Colonic mucosa (tissue), 4 donors: ENCODE measurements at places on chromosomes 12 and 14. TPM values are rescaled to one million over a fixed set of nuclear protein-coding genes. Genes with fewer than 3 reads are reported as not detected.

DNA sequence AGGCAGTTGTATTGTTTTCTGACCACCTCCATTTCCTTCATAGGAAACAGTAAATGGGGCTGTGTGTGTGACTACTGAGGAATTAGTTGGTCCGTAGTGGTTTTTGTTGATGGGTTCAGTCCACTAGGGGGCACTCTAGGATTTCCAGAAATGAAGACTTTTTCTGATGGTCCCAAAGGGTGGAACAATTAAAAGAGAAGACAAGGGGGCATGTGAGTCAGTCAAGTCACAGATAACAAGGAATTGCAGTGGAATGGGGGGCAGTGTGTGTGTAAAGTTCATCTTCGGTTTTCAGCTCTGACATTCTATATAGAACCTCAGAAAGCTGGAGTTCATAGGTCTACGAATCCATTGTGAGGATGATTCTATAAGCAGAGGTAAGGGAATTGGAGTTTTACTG is 186.6 kb upstream of the OR4E1 start:
- no peak for DNase-seq

- DNase-seq: no peak
Measured at GRCh38 chr12:95291501-95291900, 73.9 kb downstream of the VEZT start.

GRCh38 chr14:93655078-93655750 is 133.1 kb downstream of the PRIMA1 start:
- peak; percentile 29 for DNase-seq

GRCh38 chr14:75389679-75390078 is 38.1 kb upstream of the JDP2 start:
- no peak for DNase-seq

DNA sequence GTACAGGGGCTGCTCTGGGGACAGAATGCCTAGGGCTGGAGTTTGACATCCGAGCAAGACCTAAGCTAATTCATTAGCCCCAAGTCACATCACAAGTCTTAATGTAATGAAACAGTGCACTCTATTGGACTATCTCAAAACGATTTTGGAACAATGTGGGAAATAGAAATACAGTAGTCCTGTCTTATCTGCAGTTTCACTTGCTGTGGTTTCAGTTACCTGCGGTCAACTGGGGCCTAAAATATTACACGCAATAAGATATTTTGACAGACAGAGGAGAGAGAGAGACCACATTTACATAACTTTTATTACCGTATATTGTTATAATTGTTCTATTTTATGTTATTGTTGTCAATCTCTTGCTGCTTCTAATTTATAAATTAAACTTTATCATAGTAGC is 21.1 kb downstream of the MOAP1 start:
- DNase-seq: no peak

GRCh38 chr14:61368114-61368710 is 46.8 kb downstream of the PRKCH start:
- DNase-seq: no peak

GRCh38 chr12:8156416-8156815 is 399 bp upstream of the ZNF705A start:
- no peak for DNase-seq

Gene BRI3BP
- 81.5 TPM for total RNA-seq

GRCh38 chr14:22399776-22400175 is 189.2 kb downstream of the DAD1 start:
- DNase-seq: no peak

- no peak for DNase-seq
Measured at GRCh38 chr12:62714181-62714773, 220.7 kb downstream of the PPM1H start.
